Fibroblast of skin of left quadriceps (primary cell): ENCODE measurements at places on chromosomes 7 and 10.

GRCh38 chr7:103989200-103989784 lies at the start of gene RELN:
TSS of gene RELN (minus strand) at chr7:103989658. CDS start at chr7:103989356, 302 bp downstream.
- no peak for DNase-seq

DNA sequence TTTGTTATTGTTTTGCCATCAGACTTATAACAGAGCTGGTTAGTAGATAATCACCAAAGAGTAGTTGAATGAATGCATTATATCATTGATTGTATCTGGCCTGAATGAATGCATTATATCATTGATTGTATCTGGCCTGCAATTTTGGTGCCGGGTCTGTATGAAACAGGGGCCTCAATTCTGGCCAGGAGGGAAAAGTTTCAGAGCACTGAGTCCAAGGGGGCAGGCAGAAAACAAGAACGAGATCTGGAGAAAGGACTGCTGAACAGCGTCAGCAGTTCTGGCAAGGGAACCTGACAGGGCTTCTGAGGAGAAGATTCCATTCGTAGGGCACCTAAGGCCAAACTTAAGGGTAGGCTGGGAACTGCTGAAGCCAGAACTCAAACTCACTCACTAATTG lies 128.0 kb downstream of the SEMA3C start:
- DNase-seq = no peak

DNA sequence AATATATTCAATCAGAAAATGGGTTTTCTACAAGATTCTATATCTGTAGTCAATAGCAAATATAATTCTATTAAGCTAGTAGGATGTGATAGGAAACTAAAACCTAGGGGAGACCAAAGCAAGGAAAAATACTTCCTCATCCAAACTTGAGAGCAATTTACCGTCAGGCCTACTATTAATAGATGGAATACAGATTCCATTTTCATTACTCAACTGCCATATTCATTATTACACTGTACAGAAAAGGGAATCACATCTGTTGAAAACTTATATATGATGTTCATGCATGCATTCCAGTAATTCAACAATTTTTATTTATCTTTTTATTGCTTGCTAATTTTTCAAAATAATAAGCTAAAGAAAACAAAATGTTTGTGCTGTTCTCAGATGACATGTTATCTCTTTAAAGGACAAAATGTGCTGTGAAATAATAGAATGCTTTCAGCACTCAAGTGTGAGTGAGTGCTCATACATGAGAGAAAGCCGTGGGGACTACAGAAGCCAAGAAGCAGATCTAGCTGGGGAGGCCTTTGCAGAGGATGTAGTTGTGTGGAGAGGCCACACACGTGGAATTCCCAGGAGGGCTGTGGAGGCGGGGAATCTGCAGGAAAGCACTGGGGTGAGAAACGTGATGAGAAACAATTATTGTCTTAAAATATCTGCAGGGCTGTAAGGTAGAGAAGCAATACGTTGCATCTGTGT lies 110.0 kb downstream of the EGFR start:
- DNase-seq = peak; percentile 77

DNA sequence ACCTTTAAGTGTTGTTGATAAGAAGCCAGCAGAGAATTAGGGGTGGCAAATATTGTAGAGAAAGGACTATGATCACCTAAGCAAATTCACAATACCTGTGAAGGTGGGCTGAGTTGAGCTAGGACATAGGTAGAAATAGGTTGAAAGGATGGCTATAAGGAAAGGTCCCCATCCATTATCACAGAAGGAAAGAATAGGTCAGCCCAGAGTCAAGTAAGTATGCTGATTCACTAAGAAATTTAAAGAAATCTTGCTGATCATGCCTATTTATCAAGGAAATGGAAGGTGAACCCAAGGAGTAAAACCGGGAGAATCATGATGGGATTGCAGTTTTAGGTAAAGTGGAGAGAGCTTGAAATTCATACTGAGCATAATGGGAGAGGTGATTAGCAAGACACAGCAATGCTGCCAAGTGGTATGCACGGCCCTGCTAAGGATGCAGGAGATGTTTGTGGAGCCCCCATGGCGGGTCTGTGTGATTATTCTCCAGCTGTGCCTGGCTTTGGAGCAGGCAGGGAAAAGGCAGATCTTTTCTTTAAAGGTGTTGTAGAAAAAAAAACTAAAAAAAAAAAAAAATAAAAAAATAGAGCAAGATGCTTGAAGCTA lies 399.4 kb downstream of the PLXDC2 start:
- no peak for DNase-seq

DNA sequence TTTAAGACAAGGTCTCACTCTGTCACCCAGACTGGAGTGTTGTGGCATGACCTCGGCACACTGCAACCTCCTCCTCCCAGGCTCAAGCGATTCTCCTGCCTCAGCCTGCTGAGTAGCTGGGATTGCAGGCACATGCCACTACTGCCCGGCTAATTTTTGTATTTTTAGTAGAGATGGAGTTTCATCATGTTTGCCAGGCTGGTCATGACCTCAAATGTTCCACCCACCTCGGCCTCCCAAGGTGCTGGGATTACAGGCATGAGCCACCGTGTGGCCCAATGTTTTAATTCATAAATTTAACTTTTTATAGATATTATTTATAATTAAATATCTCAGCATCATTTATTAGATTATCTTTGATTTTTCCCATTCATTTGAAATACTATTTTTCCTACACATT lies 658.0 kb upstream of the NRG3 start:
- no peak for DNase-seq

GRCh38 chr10:1935912-1936311 lies 198.6 kb upstream of the ADARB2 start:
- no peak for DNase-seq

GRCh38 chr7:85483177-85483576 lies 296.3 kb upstream of the SEMA3D start:
- peak; percentile 93 for DNase-seq

- DNase-seq = no peak
Measured at GRCh38 chr7:109879287-109879828, 1211.6 kb upstream of the LRRN3 start.

DNA sequence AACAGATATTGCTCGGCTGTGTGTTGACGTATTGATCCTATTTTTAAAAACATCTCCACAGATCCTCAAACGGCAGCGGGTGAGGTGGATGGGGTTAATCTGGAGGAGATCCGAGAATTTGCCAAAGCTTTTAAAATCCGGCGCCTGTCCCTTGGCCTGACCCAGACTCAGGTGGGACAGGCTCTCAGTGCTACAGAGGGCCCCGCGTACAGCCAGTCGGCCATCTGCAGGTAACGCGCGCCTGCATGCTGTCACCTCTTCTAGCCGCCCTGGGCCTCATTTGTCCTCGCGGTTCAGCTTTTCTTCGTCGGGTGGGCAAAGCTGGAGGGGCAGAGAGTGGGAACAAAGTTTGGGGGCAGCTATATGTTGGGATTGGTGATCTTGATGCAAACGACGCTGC lies 105.7 kb upstream of the YAE1 start:
- no peak for DNase-seq

- no peak for DNase-seq
Measured at GRCh38 chr7:17595546-17595945, 297.1 kb downstream of the AHR start.

GRCh38 chr7:132024290-132024689 lies 467.9 kb upstream of the PODXL start:
- no peak for DNase-seq

GRCh38 chr10:133420579-133420978 lies 3.8 kb downstream of the SPRN start:
- DNase-seq = no peak

DNA sequence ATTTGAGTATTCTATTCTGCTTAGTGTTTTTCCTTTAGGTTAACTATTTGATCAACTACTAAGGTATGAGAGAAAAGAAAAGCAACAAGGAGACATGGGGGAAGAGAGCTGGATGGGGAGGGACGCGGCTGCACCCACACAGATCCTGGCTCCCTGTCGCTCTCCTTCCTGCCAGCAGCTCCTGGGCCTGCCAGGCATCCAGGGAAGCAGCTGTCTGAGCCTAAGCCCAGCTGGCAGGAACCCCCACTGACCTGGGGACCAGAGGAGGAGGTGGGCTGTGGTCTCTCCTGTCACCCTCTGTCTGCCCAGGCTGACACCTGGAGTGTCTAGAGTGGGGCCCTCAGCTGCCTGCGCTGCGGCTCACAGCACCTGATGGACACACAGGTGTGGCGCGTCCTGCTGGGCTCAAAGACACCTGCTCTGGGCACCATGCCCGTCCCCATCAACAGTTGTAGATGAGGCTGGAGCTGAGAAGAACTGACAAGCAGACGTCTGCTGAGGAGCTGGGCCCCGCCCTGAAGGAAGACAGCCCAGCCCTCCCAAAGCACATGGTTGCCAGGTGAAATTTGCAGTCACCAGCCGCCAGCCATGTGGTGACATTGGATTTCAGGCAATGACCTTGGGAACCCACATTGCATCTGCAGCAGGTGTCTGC lies 207.9 kb downstream of the PLXNA4 start:
- DNase-seq = no peak

DNA sequence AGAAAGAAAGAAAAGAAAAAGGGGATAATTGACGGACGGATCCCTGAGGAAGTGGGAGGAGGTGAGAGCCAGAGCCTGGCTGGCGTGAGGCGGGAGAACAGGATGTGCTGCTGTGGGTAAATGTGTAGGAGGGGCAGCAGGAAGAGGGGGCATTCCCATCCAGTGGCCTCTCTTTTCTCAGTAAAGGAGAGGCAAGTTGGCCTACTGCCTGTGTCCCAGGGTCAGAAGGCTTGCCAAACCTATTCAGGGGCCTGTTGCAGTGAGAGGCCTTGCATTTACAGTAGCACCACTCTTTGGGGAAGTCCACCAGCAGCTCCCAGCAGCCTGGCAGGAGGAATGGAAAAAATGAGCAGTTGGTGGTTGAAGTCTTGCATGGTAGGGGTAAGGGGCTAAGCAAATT lies 26.6 kb upstream of the ASCC1 start:
- DNase-seq = no peak

GRCh38 chr10:87918254-87918859 lies 54.9 kb downstream of the PTEN start:
- no peak for DNase-seq
